Activated CD4-positive, alpha-beta T cell treated with anti-CD3 and anti-CD28 coated beads for 48 hours (primary cell): ENCODE measurements at places on chromosomes 7 and 10.

DNA sequence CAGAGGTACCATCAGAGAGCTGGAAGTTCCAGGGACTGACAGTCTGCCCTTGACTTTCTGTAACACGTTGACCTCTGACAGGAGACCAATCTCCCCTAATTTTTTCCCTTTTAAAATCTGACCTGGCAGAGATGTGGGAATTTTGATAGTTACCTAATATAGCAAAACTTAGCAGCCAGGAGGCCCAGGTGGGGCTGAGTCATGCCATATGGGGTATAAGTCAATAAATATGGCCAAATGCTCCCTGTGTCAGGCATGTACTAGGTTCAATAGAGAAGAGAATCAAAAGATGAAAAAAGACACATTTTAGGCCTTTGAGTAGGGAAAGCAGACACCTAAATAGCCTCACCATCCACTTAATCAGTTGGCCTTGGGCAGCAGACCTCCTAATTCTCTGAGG lies 6.1 kb upstream of the GRK5 start:
- no peak for DNase-seq

- DNase-seq, result no peak
Measured at GRCh38 chr10:103872137-103872931, 17.0 kb upstream of the SH3PXD2A start.

DNA sequence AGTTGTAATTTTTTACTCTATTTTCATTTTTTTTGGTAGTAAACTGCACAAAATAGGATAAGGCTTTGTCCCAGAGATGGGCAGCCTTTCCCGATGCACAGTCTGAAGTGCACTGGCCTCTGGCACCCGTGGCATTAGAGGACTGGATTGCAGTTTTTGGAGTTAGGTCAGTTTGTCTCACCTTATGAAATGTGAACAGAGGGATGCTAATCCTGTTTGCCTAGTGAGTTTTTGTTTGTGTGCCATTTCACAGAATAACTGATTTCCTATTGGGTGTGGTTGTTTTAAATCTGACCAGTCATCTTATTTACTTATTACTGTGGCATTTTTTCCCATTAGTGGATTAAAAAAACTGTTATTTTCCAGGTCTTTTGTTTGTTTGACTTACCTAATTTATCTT lies 109.5 kb upstream of the GATA3 start:
- DNase-seq, result no peak

DNA sequence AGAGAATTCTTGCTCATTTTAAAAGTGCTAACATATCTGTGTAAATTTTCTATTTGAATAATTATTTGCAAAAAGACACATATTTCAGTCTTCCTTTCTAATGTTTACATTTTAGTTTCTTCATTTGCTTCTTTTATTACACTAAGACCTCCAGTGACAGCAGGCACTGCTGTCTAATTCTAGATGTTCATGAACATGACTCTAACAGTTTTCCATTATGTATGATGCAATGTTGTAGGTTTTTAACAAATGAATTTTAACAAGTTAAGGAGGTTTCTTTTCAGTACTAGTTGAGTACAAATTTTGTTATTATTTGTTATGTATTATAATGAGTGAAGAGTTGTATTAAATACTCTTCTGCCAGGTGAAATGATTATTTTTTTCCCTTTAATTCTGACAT lies 83.6 kb downstream of the GRB10 start:
- DNase-seq, result no peak

DNA sequence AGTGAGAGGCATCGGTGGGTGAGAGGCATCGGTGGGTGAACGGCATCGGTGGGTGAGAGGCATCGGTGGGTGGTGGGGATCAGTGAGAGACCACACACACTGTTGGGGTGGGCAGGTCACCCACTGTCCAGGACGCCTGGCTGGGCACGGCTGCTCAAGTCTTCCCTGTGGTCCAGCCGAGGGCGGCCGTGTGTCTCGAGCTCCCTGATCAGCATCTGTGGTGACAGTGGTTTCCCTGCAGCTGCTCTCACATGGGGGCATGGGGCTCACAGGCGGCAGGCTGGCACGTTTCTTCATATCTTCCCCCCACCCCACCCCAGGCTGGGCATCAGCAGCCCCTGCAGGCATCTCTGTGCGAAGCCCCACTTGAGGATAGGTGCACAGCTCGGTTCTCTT lies 78.2 kb downstream of the NKX6-2 start:
- no peak for DNase-seq
